ENCODE measurements at places on chromosomes 2 and 18.

DNA sequence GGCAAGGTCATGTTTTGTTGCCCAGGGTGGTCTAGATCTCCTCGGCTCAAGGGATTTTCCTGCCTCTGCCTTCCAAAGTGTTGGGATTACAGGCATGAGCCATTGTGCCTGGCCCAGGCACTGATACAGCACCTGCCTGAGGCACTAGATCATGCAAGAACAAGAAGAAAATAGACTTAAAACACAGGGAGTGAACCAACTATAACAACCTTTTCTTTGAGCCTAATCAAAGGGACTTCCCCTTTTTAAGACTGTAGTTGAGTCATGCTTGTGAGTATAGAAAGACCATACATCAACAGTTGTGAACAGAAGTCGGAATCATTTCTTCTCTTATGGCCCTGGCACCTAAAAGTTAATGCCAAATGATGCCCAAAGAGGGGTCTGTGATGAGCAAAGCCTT lies 47.9 kb upstream of the MAPRE2 start:
- DNase-seq, result no peak

GRCh38 chr2:11514081-11514730 lies 19.6 kb upstream of the GREB1 start:
- DNase-seq, result no peak

DNA sequence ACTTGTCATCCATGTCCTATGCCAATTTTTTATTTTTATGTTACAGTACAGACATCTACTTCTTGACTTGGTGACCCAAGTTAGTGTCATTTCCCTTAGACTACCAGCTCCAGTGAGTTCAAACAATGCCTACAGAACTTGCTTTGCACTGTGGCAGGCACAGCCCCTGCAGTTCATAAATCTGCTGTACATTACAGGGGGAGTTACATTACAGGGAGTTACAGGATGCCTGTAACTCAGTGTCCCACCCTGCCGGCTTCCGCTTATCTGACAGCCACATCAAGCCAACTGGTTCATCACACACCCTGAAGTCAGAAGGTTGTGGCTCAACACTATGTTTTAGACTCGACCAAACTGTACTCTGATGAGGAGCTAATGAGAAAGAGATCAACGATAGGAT lies 7.8 kb upstream of the NPAS2 start:
- DNase-seq, result no peak

DNA sequence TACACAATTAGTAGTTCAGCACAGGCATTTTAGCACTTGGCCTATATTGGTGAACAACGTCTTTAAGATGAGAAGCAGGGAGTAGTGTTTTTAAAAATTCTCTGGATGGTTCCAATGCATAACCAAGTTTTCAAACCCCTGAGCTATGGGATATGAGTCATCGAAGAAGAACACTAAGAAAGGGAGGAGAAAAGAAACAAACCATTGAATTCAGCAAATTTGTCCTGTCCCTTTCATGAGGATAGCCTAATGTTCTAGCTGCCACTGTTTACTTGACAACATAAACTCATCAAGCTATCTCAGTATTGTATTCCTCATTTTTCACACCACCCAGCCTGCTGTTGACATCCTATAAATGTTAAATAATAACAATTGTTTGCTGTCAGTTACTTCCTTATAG lies 158.0 kb downstream of the BARD1 start:
- no peak for DNase-seq

GRCh38 chr2:223784221-223784772 lies 53.1 kb downstream of the AP1S3 start:
- DNase-seq, result no peak

GRCh38 chr2:24886691-24887304 lies 33.2 kb downstream of the ADCY3 start:
- DNase-seq, result no peak

DNA sequence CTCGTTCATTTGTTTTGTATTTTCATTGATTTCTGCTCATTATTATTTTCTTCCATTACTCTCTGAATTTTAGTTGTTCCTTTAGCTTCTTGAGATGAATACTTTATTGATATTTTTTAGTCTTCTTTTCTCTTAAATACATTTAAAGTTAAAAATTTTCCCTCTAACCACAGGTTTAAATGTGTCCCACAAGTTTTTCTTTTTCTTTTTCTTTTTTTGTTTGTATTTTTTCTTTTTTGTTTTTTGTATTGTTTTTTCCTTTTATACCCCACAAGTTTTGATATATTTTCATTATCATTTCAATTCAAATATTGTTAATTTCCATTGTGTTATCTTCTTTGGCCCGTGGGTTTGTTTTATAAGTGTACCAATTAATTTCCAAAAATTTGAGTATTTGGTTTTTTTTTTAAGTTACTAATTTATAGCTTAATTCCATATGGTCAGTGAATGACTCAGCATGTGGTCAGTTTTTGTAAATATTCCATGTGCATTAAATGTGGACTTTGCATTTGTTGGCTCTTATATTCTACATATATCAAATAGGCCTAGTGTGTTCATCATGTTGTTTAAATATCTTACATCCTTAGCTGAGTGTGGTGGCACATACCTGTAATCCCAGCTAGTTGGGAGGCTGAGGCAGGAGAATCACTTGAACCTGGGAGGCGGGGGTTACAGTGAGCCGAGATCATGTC lies 16.2 kb downstream of the CENPO start:
- no peak for DNase-seq

DNA sequence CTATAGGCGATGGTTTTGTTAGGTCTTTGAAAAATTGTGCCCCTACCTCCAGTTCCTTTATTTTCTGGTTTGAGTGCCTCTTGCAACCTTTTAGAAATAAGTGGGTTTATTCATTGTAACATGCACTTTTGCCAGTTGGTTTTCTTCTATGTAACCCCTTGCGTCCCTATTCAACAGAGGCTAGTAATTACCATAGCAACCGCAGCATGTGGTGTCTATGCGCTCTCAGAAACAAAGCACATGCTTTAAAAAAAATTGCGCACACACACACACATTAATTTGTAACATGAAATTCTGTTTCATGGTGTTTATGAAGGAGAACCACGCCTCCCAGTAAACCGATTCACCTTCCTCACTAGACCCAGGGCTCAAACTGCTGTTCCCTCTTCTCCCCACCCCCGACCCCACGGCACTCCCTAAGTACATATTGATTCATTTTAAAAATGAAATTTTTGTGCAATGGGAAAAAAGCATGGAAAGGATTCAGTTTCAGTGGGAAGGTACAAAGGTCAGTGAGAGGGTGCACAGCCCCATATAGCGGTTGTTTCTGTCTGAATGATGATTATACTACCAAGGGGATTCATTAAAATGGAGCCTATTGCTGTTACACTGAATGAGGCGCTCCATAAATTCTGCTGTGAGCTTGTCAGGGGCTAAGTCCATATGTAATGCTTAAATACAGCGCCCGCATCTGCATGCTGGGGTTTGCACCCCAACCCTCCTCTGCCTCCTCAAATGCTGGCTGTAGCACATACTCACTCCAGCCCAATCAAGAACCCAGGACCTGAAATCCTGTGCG lies 206.9 kb downstream of the ICOS start:
- DNase-seq, result no peak

GRCh38 chr2:193350509-193350908 lies 1155.8 kb upstream of the TMEFF2 start:
- DNase-seq, result no peak

- DNase-seq, result no peak
Observed at GRCh38 chr18:56083523-56084287, 495.7 kb upstream of the TCF4 start.

- no peak for DNase-seq
Observed at GRCh38 chr2:84686783-84687476, 170.6 kb downstream of the DNAH6 start.

- DNase-seq, result no peak
Observed at GRCh38 chr2:86253424-86253823, 54.2 kb downstream of the MRPL35 start.

DNA sequence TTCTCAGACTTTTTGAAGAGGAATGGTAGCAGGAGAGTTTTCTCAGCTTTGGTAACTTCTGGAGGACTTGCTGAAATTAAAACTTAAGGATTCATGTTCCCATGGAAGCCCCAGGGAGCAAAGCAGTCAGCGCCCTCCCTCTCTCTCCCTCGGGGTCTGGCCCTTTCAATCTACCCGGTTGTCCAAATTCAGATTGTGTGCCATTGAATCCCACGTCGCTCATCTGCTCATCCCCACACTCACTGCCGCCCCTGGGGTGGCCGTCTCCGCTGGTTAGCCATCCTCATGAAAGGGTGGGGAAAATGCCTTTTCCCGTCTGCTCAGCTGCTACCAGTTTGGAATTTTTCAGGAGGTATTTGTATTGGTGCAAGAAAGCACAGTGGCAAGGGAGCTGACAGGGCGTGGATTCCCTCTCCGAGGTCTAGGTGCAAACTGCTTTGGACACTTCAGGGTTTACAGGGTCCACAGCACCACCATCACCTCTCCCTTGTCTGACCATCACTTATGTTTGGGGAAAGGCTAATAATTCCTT lies 27.1 kb downstream of the MCFD2 start:
- DNase-seq, result no peak

GRCh38 chr2:46131-46470 lies 204 bp downstream of the FAM110C start:
- DNase-seq, result no peak

GRCh38 chr18:7317804-7318231 lies 86.9 kb downstream of the LRRC30 start:
- DNase-seq, result no peak

GRCh38 chr18:34039201-34039600 lies 185.5 kb downstream of the NOL4 start:
- DNase-seq, result no peak

DNA sequence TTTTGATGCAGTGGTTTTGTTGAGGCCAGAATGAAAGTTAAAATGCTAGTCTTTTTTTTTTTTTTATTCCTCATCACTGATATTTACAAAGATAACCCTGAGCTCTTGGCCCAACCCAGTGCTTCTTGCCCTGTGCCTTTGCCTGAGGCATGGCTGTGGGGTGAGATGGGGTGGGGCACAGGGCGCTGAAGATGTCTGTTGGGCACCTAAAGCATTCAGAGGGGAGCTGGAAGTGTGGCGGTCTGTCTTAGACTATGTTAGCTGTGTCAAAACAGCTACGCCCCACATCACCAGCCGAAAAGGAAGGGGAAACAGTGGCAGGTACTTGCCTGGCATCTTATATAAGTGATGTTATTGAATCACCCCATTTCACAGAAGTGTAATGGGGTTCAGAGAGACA lies 20.7 kb downstream of the TOGARAM2 start:
- no peak for DNase-seq

GRCh38 chr2:64356906-64357305 lies 97.1 kb upstream of the LGALSL start:
- DNase-seq, result no peak

DNA sequence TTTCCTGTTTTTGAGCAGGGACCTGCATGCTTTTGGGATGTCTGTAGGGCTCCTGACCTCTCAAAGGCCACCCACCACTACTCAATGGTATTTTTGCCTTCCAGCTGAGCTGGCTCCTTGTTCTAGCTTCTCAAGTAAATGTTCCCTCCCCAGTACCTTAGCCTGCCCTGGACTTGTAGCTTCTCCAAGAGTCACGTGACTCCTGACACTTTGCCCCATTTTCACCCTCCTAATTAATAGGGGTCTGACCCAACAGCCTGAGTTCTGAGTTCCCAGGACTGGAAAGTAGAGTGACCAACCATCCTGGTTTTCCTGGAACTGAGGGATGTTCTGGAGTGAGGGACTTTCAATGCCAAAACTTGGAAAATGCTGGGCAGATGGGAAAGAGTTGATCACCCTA lies 4.0 kb downstream of the LBX2 start:
- DNase-seq, result no peak

- no peak for DNase-seq
Observed at GRCh38 chr2:70703900-70704549, 64.0 kb downstream of the ADD2 start.
